ENCODE measurements at places on chromosomes 1 and 21.

- DNase-seq: peak; percentile 96
Measured at GRCh38 chr1:84690397-84691121, at the start of gene SSX2IP. SSX2IP (minus strand) TSS chr1:84690461; CDS start chr1:84671219, 19,242 bp downstream.

DNA sequence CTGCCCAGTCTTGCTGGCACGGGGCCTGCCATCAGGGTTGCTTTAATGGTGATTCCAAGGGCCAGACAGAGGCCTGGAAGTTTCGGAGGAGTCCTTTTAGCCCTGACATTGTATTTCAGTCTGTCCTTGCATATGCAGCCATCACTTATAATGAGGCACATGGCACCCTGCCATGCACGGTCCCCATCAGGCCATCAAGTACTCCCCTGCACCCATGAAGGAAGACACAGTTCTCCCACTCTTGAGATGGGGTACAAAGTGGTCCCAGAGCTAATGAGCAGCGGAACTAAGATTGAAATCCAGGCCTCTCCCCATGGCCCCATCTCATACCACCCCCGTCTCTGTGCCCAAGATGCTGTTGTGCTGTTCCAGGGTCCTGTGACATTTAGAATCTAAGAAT lies 596.6 kb downstream of the PTPRU start:
- DNase-seq: no peak

DNA sequence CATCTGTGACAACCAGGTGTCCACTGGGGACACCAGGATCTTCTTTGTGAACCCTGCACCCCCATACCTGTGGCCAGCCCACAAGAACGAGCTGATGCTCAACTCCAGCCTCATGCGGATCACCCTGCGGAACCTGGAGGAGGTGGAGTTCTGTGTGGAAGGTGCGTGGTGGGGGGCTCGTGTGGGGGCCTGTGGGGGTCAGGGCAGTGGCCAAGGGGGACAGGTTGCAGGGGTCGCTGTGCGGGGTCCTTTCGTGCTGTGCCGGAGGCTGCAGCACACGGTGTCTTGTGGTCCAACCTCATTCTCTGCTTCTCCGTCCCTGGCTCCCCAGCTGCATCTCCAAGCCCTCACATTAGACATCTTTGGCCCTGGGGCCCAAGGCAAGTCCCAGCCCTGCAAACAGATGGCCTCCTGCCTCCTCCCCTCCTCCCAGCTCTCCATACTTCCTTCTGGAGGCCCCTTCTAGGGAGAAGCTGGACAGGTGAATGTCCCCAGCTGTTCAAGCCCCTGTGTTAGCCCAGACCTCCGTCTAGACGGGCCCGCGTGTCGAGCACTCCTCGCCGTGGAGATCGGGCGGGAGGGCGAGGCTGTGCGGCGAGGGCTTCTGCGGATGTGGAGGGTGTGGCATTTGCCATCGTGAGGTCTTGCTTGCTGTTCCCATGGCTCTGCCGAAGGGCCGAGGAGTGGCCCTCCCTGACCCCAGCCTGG lies 2.5 kb downstream of the AGRN start:
- no peak for DNase-seq

DNA sequence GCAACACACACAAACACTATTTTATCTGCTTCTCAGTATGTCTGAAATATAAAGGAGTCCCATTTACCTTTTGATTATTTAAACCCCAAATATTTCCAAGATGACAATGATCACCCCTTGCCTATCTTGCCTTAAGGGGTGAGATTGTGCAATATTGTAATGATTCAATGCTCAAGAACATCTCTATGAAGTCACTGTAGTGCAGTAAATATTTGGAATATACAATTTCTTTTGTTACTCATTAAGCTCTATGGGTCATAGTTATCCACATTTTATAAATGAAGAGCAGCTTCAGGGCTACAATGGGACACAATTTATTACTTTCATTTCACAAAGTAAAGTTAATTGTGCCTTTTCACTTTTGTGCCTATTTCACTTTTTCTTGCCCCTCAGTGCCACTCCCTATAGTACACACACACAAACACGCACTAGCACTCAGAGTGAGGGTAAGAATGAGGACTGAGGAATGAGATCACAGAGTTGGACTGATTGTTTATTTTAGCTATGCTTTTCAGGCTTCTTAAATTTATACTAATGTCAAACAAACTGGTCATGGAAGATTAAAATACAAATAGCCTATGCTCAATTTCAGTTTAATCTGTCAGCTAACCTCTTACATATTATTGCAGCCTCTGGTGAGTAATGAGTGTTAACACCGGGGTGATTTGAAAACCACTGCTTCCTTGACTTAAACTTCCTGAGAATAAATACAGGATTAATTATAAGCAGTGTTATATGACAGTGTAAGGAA lies 521.0 kb upstream of the B3GALT2 start:
- no peak for DNase-seq

- no peak for DNase-seq
Measured at GRCh38 chr1:68107771-68108170, 57.3 kb upstream of the DIRAS3 start.

- no peak for DNase-seq
Measured at GRCh38 chr1:99727575-99728185, 38.8 kb downstream of the FRRS1 start.

DNA sequence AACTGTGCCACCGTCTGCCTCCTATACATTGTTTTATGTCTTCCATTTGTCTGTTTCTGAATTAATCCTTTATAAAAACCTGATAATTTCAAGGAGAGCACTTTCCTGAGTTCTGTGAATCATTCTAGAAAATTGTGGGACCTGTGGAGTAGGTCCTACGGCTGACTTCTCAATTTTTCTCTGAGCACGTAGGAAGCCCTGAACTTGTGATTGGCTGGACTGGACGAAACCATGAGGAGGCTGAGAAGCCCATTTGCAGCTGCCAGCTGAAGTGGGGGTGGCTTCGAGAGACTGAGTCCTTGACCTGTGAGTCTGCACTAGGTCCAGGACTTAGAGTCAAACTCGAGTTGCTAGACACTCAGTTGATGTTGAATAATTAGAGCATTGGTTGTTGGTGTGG lies 277.1 kb upstream of the NCAM2 start:
- no peak for DNase-seq

GRCh38 chr1:156904187-156904959 lies 10.9 kb downstream of the PEAR1 start:
- DNase-seq: no peak

GRCh38 chr1:244436336-244437085 lies 15.2 kb downstream of the ADSS2 start:
- DNase-seq: no peak

GRCh38 chr1:93722081-93723031 lies 40.7 kb upstream of the BCAR3 start:
- DNase-seq: no peak

GRCh38 chr1:232278925-232279324 lies 351.0 kb downstream of the SIPA1L2 start:
- no peak for DNase-seq

All from RPMI8226 (cell line).